ENCODE measurements at places on chromosomes 4 and X. TPM values are rescaled to one million over a fixed set of nuclear protein-coding genes. Genes with fewer than 3 reads are reported as not detected.

DNA sequence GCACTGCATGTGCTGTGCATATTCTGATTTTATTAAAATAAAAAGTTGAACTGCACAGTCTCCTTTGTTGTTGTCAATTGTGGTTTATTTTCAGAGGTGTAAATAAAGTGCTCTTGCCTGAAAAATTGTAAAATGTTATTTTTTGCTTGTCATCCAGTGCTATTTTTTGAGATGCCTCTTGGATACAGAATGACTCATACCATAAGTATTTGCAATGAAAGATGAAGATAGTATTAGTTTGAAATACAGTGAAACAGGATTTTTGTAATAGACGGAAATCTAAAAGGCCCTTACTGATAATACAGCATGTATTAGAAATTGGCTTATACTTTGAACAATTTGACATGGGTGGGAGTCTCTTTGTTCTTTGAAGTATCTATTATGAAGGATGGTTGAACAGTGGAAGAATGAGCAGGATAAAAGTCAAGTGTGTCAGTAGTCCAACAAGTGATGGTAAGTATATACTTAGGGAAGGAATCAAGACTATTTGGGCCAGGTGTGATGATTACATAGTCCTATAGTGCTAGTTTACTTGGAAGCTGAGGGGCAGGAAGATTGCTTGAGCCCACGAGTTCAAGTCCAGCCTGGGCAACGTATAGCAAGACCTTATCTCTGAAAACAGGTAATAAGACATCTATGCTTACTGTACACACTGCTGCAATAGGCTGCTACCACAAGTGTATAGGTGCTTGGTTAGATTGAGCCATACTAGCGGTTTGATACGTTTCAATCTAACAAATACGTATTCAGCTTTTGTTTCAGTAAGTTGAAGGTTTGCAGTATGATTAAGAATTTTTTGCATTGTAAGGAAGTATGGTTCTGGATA is 16.4 kb downstream of the DDX3X start:
- DNase-seq, result no peak

DNA sequence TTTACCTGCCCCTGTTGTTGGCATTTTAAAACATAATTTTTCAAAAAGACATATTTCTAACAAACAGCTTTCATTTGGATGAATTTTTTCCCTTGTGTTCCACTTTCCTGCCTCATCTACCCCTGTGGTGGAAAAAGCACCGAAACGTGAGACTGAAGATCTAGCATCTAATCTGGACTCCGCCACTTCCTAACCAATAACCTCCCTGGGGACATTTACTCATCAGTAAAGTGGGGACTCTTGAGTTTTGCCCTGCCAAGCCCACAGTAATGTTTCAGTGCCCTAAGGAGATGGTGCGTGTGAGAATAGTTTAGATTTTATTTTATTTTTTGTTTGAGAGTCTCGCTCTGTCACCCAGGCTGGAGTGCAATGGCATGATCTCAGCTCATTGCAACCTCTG is 56.7 kb downstream of the ADGRG2 start:
- DNase-seq, result no peak

- DNase-seq, result no peak
These were observed 12.9 kb downstream of the SHROOM4 start for GRCh38 chrX:50801135-50801534.

DNA sequence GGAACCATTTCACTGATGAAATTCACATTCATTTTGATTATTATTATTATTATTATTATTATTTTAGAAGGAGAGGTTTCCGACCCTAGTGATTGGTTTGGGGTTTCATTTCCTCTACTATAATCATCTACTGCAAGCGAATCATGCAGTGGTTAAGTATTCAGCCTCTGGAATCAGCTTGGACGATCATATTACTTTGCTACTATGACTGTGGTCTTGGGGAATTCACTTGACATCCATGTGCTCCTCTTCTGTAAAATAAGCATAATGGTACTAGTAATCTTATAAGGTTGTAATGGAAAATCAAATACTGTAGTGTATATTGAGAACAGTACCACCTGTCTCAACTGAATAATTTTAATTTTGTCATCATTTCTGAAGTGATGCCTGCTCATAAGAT is 132.1 kb upstream of the SLC4A4 start:
- no peak for DNase-seq

- no peak for DNase-seq
These were observed 8.0 kb downstream of the ARHGEF38 start for GRCh38 chr4:105560421-105560848.

TRPC3 gene
- total RNA-seq, result 88.6 TPM

DNA sequence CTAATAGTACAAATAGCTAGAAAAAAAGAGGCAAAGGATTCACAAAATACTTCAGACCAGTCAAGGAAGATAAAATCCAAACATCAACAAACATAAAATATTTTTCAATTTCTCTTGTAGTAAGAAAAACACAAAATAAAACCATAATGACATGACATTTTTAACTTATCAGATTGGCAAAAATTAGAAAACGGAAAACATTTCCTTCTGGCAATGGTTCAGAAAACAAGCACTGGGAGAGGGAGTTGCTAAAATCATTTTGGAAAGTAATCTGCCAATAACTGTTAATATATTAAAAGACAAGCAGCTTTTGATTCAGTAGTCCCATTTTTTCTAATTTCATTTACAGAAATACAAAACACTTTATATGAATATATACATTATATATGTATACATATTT is 26.1 kb downstream of the TKTL2 start:
- no peak for DNase-seq

DNA sequence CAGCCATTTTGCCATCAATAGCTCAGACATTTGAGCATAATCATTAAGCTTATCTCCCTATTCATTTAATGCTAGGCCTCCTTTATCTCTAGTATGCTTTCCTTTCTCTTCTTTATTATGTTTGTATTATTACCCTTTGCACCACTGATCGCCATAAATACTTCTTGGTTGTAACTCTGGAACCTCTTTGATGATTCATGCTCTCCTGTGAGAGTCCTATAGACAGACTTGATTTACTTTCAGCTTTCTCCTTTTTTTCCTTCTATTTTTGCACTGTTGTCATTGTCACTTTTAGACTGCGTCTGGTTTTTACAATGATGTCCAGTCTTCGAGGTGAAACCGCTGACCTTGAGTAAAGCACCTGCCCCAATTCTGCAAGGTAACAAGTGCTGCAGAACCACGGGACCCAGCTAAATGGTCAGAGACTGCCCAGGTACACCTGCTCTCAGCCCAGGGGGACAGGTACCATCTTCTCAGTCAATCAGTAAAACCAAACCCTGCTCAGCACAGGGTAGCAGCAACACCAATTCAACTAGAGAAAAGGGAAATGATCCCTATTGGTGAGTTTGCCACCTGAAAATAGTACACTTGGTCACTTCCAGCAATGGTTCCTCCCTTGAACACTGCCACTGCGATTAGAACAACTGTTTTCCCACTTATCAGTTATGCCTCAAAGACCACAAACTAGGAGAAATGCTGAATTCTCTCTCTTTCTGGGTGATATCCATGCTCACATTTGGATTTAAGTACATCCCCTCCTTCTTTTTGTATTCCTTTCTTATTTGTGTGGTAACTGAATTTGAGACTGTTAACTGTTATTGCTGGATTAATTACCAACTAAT is 125.1 kb downstream of the MAML3 start:
- DNase-seq, result no peak

DNA sequence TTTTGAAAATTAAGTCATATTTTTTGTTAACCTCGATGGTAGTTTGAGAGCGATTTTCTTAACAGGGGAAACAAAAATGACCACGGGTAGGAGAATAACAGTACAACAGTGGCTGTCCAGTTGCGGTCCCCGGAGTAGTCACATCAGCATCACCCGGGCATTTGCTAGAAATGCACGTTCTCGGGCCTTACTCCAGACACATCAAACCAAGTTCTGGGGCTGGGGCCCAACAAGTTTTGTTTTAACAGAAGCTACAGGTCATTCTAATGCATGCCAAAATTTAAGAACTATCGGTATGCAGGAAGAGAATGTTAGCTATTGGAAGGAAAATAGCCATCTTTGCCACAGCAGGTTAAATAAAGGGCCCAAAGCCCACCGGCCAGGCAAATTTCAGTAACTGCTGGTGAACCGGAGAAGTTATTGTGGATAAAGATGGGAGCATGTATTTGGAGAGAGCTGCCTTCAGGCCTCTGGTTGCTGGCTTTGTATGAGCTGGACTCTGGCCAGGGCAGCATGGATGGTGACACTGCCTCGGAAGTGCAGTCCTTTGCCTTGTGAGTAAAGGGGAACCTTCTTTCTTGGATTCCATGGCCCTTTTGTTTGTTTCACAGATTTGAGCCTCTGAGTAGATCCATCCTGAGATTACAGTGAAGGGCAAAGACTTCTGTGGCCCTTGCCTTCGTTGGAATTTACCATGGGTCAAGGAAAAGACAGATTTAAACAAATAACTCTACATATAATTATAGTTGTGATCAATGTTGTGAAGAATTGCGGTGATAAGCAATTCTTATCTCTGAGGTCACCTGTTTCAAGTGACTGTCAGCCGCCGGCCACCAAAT is 62.1 kb downstream of the TBC1D14 start:
- no peak for DNase-seq

CENPVL2 gene
- 2.4 TPM for total RNA-seq

- DNase-seq, result no peak
These were observed 64.5 kb upstream of the CHRNA9 start for GRCh38 chr4:40270609-40271008.

NOCT gene
- total RNA-seq, result 17.2 TPM

GRCh38 chrX:150212672-150213480 is 150.2 kb upstream of the MAMLD1 start:
- no peak for DNase-seq

DNA sequence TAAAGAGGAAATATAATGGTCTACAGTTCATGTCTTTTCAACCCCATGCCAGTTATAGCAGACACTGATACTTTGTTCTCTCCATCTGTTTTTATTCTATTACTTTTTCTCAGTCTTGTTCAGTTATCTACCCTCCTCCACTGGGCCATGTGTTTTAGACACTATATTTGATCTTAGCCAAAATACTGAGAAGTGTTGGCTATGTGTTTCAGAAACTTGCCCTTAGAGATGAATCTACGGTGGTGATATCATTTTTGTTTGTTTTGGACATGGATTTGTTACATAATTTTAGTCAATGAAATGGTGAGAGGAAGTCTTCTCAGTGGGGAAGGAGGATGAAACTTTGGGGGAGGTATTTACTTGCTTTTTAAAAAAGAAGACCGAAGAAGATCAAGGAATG is 211.5 kb upstream of the DDX53 start:
- DNase-seq, result no peak

TMPRSS11D gene
- not detected for total RNA-seq

CFI gene
- total RNA-seq, result 5.7 TPM

RAB9B gene
- 24.1 TPM for total RNA-seq

P2RY10 gene
- not detected for total RNA-seq

Measured in cerebellum (tissue), 4 donors.